ENCODE measurements at places on chromosomes 7 and 10.
A peak's percentile ranks its signal among the peaks of the same experiment; 100 is the strongest.

- no peak for DNase-seq
These were observed 25.3 kb upstream of the LEP start for GRCh38 chr7:128215739-128216138.

DNA sequence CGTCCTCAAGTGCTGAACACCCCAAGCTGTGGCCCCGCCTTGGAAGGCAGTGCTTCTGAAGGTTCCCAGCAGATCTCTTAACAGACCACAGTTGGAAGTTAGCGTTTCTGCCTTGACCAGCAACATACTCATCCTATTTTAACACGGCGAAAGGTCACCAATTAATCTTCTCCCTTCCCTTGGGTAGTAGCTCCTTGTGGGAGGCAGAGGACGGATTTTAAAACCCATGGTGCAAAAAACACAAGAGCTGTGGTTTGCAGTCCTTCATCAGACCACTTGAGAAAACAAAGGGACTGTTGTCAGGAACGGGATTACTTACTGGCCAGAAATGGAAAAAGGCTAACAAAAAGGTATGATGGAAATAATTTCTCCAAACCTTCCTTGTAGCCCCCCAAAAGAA is 87.3 kb downstream of the BEND7 start:
- no peak for DNase-seq

GRCh38 chr10:117750616-117751015 is 208.1 kb downstream of the EMX2 start:
- DNase-seq: no peak

DNA sequence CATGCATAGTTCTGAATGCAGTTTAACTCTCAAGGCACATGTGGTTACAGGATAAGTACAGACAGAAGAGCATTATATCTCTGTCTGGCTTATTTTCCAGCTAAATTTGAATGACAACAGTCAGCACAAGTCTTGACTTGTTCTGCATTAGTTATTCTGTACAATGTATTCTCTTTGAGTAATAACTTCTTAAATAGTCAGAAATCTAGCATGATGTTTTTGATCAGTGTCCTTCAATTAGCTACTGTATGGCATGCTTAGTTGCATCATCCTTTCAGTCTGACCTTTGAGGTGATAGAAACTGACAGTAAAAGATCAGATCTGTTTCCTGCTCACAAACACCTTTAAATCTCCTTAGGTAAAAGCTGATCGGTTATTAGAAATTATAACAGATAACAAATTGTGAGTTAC is 118.1 kb downstream of the ARL4A start:
- DNase-seq: no peak

GRCh38 chr10:3780771-3781467 is 4.1 kb downstream of the KLF6 start:
- no peak for DNase-seq

GRCh38 chr10:127962205-127962604 is 55.3 kb downstream of the PTPRE start:
- no peak for DNase-seq

DNA sequence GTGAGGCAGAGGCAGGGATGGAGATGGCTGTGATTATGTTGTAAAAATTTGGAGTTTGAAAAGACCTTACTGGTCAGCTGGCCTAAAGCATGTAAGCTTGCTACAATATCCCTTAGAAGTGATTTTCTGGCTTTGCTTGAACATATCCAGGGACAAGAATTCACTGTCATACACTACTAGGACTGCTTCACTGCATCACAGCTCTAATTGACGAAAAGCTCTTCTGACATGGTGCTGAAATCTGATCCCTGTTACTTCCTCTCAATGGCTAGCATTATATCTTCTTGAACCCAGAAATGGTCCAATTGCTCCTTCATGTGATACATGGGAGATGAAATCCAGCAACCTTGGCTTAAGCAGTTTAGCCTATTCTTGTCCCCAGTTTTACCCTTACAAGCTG is 197.7 kb upstream of the HPS1 start:
- no peak for DNase-seq

DNA sequence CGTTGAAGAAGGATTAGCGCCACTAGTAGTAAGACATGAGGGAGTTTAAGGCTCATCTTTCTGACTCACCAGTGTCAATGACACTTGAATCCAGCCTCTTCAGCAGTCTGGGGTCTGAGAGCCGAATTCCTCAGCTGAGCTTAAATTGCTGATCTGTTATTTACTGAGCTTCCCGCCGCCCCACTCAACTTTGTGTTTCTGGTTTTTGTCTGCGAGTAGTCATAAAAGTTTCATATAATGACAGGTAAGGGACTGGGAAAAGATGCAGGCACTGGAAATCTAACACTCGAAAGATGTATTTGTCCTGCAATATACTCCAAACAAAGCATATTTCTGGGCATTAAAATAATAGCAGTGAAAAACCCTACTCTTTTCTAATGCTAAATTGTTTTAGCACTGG is 51.2 kb upstream of the RELN start:
- DNase-seq: no peak

GRCh38 chr7:74443543-74444247 is 10.0 kb upstream of the GTF2IRD1 start:
- DNase-seq: no peak

DNA sequence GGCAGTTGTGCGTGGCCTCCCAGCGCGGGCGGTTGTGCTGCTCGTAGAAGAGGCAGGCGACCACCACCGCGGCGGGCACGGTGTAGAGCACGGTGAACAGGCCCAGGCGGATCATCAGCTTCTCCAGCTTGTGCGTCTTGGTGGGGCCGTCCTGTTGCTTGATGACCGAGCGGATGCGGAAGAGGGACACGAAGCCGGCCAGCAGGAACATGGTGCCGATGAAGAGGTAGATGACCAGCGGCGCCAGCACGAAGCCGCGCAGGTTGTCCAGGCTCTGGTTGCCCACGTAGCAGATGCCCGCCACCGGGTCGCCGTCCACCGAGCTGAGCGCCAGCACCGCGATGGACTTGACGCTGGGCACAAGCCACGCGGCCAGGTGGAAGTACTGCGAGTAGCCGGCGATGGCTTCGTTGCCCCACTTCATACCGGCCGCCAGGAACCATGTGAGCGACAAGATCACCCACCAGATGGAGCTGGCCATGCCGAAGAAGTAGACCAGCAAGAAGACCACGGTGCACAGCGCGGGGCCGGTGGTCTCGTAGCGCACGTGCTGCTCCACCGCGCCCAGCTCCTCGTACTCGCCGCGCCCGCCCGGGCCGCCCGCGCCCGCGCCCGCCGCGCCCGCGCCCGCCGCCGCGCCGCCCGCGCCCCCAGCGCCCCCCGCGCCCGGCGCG is 2.2 kb downstream of the FZD8 start:
- DNase-seq: no peak

DNA sequence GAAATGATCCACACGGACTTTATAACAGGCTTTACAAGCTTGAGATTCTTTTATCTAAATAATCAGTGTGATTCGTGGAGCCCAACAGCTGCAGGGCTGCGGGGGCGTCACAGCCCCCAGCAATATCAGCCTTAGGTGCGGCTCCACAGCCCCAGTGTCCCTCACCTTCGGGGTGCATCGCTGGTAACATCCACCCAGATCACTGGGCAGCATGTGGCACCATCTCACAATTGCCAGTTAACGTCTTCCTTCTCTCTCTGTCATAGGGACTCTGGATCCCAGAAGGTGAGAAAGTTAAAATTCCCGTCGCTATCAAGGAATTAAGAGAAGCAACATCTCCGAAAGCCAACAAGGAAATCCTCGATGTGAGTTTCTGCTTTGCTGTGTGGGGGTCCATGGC is 155.6 kb downstream of the EGFR start:
- no peak for DNase-seq

DNA sequence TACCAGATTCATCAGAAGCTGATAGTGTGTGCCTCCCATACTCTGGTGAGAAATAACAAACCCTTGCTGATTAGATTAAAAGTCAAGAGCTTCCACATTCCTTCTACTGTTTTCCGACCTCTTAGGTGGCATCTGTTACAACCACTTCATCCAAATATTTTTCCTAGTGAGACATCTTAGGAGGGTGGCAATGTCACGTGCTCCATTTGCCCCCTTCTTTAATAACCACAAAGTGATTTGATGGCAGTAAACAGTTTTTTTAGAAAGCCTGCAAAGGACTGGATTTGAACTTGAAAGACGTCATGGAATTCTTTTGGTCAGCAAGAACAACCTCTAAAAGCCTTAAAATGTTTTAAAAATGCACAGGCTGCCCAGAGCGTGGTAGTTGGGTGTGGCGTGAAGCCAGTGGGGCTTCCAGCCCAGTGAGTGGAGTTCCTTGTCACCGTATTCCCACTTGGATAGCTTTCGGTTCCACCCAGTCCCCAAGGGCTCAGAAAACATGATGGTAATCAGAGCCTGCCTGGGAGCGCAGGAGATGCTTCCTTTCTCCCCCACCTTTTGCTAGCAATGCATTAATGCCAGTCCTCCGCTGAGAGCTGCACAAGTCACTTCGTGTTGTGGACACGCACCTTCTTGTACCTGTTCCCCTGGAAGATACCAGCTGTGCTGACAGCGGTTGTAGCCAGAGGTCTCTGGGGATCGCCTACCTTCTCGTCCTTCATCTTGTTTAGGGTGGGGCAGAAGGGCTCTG is 256.4 kb downstream of the KIAA1217 start:
- no peak for DNase-seq

DNA sequence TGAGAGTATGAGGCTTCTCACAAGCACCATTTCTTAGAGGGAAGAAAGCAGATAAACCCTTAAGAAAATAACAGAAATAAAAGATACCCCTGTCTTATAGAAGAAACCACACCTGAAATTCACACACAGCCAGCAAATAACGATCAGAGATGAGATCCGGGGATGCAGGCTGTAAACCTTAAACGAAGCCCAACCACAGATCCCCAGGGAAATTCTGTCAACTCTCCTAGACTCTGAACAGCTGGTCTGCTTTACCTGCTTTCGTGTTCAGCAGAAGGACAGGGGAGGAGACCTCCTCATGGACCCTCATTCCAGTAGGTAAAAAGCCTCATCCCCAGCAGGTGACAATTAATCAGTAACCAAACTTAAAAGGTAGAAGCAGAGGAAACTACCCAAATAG is 45.0 kb downstream of the VOPP1 start:
- no peak for DNase-seq

DNA sequence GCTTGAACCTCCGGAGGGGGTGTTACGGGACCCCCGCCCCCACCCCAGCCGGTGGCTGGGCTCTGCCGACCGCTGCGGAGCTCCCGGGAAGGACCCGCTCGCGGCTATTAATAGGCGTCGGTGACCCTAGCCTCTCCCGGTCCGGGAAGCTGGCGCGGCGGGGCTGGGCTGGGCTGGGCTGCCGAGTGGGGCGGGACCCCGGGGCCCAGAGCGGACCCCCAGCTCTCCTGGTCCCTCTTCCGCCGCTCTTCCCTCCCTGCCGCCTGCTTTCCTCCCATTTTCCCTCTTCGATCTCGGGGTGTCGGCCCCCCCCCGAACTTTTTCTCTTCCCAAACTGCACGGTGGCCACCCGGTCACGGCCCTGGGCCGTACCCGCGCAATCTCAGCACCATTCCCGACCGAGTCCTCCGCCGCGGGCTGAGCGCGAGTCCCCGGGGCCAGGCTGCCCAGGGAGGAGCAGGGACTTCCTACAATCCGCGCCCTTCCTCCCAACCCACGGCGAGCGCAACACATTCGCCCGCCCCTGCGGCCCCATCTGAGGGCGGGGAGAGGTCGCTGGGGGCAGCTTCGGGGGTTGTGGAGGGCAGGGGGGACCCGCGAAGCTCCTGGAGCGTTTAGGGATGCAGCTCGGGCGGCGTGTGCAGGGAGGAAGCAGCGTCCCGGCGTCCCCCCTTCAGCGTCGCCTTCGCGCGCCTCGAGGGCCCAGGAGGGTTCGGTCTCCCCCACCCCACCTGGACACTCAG is 3.1 kb upstream of the ELFN1 start:
- DNase-seq: no peak

- DNase-seq: no peak
These were observed 2.0 kb upstream of the SPOCK2 start for GRCh38 chr10:72090326-72090725.

DNA sequence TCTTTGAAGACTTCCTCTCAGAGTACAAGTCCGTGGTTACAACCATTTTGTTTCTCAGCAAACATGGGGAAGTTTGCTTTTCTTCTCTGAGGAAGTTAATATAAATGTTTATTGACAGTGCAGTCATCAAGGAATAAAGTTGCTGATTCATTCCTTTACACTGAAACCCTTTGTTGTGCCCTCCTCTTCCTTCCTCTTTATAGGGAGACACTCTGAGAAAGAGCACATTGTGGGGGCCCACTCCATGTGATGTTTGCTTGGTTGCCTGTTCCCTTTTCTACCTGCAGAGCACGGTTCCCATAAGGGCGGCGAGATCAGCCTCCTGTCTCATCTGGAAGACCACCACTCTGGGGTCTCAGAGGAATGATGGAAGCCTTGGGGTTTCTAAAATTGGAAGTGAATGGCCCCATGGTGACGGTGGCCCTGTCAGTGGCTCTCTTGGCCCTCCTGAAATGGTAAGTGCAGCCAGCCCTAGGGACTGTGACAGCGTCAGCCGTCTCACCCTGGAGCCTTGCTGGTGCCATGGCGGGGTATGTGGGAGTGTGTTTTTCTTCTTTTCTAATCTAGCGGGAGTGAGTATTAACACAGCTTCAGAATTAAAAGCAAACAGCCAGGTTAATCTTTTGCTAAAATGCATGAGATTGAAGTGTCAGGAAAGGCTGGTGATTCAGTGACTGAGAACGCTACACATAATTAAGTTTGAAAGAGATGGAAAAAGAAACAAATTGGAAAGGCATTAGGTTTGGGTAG is at the start of gene TBXAS1:
Gene TBXAS1 (plus strand): TSS at position 240 of the 750 bp plus-strand sequence. CDS start 127 bp downstream, at position 367.
- DNase-seq: peak; percentile 20

DNA sequence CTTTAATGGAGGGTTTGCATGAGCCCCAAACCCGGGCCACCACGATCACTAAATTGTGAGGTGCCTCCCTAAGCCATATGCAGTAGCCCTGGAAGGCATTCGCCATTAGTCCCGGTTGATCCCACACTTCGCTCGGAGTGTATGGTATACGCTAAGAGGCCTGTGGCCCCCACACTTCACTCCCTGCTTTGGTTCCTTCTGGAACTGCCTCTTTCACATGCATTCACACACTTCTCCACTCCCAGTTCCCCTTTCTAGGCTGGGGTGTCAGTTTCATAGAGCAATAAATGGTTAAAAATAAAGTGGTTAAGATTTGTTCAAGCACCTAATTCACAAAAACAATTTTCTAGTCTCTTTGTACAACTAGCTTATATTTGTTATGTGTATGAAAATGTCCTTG is 212.1 kb upstream of the KCND2 start:
- no peak for DNase-seq

GRCh38 chr7:101594790-101595189 is 34.3 kb downstream of the MYL10 start:
- no peak for DNase-seq

GRCh38 chr10:12588091-12588860 is 238.9 kb downstream of the CAMK1D start:
- peak; percentile 9 for DNase-seq

DNA sequence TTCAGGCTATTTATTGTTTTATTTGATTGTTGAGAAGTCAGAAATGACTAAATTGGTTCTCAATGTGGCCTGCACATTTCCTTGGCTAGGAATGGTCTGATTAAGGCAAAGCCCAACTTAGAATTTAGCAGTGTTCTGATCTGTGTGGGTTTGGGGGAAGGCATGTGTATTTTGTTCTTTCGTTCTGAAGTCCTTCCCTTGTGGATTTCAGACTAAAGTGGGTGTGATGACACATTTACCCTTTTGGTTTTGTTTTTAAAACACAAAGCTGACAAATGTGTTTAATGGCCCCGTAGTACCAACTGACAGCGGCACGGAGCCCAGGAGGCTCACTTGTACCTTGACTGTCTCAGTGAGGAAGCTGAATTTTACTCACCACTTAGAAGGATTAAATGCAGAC is 452.3 kb upstream of the GALNT17 start:
- no peak for DNase-seq

GRCh38 chr10:13633689-13634088 is 46.9 kb downstream of the PRPF18 start:
- no peak for DNase-seq

GRCh38 chr7:31175672-31176071 is 123.6 kb downstream of the ADCYAP1R1 start:
- no peak for DNase-seq

Data from CD4-positive, alpha-beta T cell treated with Interleukin-15 for 4 hours (primary cell).